ENCODE measurements at places on chromosomes 1 and 21.

- DNase-seq, result no peak
Observed at GRCh38 chr1:52240592-52241210, 98.8 kb downstream of the ZFYVE9 start.

DNA sequence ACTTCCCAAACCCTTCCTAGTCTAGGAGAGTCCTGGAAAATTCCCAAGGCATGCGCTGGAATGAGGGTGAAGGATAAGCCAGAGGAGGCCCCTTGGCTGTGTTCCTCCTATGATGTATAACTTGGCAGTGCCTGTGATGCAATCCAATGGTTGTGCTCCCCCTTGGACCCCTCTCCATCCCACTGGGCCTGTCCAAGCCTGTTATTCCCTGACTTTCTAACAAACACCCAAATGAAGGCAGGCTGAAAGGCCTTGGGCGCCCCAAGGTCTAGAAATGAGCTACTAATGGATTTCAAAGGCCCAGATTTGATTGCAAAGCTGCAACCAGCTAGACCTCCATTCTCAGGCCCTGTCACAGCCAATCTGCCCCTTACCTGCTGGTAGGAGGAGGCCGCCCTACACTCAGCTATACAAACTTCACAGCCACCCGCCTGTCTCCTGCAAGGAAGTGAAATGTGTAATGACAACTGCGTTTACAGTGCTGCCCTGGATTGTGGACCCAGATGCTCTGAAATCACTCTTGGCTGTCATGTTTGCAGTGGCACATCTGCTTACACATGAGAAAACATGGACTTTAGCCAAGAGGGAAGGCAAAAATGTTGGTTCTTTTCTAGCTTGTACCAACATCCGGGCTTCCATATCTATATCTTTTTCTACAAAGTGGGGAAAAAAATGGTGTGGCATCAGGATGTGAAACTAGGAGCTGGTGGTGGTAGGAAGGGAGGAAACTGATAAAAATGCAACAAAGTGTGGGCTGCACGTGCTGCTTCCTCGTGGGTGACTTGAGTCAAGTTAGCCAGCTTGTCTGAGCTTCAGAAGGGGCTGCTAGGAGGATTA, 130.4 kb downstream of the TRABD2B start:
- DNase-seq, result no peak

DNA sequence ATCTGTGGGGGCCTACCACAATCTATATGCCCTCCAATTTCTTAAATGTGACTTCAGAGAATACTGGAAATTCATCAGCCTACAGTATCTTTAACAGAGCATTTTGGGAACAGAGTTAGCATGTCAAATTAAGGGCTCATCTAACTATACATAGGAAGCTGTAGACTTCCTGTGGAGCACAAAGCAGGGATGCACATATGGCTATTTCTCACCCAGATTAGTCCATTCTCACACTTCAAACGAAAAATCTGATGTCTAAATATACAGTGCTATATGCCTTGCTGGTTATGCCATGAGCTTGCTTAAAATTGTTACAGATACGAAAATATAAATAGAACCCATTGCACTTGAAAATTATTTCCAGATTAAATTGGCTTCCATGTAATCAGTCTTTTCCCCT, 1922.8 kb downstream of the MRPL39 start:
- no peak for DNase-seq

- no peak for DNase-seq
Observed at GRCh38 chr1:107220036-107220435, 79.2 kb downstream of the NTNG1 start.

DNA sequence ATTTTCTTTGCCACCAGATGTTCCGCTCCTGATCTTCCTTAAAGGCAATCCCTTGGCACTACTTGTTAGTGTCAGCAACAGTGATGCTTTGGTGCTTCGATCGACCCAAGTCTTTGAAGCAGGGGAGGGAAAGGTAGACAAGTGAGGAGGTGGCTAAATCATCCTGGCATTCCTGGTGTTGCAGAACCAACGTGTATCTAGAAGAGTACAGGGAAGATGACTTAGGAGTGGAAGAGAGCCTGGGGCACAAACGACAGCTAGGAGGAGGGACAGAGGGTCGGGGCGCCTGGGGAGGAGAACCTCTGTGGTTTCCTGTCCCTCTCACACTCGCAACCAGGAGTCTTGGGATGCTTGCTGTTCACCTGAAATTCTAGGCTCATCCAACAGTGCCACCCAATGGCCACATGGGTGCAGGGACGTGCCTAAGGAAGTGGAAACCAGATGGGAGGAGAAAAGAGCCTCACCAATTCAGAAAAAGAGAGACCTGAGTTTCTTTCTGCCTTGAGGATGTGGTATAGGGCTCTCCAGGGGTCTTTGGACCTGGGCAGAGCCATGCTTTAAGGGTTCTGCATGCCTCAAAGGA, 9.5 kb upstream of the KCNA2 start:
- DNase-seq, result no peak

GRCh38 chr1:187384504-187384903, 555.8 kb downstream of the PLA2G4A start:
- DNase-seq, result no peak
